ENCODE measurements at places on chromosomes 4 and X.
A peak's percentile ranks its signal among the peaks of the same experiment; 100 is the strongest.

DNA sequence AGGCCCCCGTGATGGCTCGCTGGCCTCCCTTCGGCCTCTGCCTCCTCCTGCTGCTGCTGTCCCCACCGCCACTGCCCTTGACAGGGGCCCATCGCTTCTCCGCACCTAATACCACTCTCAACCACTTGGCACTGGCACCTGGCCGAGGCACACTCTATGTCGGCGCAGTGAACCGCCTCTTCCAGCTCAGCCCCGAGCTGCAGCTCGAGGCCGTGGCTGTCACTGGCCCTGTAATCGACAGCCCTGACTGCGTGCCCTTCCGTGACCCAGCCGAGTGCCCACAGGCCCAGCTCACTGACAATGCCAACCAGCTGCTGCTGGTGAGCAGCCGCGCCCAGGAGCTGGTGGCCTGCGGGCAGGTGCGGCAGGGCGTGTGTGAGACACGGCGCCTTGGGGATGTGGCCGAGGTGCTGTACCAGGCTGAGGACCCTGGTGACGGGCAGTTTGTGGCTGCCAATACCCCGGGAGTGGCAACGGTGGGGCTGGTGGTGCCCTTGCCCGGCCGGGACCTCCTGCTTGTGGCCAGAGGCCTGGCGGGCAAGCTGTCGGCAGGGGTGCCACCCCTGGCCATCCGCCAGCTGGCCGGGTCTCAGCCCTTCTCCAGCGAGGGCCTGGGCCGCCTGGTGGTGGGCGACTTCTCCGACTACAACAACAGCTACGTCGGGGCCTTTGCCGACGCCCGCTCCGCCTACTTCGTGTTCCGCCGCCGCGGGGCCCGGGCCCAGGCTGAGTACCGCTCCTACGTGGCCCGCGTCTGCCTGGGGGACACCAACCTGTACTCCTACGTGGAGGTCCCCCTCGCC, 3.0 kb downstream of the PLXNB3 start:
- no peak for DNase-seq

DNA sequence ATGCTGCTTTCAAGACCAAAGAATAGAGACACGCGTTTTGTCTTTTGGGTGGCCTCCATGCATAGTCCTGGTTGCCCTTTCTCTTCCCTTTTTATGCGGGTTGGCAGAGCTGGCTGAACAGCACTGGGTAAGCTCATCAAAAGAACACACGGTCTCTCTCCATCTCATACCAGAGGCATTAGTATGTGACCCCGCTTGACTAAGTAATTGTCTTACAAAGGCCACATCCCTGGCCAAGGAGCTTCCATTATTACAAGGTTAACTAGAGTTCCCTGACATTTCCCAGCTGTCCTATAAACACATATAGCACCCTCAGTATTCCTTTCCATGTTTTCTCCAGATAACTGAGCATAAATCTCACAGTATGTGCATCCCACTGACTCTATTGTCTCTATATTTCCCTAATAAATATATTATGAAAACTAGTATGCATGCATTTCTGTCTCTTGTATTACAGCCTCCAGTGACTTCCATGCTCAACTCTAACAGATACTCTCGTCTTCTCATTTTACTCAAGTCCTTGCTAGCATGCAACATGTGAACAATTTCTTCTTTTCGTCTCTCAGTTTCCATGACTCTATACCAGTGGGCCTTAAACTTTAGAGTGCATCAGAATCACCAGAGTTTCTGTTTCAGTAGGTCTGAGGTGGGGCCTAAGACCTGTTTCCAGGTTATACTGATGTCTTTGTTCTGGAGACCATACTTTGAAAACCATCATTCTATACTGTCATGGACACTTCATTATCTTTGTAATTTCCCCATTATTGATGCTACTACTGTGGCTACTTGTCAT, 247.7 kb upstream of the ARSJ start:
- no peak for DNase-seq

DNA sequence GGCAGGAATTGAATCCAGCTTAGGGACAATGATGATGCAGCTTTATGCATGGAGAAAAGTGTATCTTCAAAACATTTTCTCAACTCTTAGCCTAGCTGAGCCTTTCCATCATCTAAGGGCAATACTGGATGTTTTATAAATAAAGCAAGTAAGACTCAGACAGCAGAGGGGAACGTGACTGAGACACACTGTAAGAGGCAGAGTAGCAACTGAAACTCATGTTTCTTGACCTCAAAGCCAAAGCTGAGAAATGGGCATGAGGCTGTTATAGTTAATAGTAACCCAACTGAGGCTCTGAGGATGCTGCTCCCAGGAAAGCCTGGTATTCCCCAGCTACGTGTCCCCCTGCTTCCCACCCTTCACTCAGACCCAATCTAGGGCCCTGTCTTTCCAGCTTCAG, 44.6 kb downstream of the ARHGEF9 start:
- DNase-seq, result peak; percentile 60

DNA sequence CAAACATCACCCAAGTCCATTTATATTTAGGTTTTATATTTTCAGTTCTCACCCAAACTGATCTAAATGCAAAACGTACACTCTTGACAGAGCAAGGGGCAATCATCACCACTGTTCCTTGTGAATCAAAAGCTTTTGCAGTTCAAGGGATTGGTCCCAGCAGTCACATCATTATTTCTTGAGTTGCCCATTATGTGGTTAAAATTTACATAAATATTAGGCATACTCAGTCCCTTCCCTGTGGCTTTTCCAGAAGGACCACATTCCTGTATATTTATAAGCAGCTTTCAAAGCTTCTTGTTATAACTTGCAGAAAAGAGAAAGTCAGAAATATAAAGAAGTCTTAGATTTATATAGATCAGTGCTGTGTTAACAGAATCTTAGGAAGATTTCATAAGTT, 224.4 kb downstream of the CLCN4 start:
- no peak for DNase-seq

DNA sequence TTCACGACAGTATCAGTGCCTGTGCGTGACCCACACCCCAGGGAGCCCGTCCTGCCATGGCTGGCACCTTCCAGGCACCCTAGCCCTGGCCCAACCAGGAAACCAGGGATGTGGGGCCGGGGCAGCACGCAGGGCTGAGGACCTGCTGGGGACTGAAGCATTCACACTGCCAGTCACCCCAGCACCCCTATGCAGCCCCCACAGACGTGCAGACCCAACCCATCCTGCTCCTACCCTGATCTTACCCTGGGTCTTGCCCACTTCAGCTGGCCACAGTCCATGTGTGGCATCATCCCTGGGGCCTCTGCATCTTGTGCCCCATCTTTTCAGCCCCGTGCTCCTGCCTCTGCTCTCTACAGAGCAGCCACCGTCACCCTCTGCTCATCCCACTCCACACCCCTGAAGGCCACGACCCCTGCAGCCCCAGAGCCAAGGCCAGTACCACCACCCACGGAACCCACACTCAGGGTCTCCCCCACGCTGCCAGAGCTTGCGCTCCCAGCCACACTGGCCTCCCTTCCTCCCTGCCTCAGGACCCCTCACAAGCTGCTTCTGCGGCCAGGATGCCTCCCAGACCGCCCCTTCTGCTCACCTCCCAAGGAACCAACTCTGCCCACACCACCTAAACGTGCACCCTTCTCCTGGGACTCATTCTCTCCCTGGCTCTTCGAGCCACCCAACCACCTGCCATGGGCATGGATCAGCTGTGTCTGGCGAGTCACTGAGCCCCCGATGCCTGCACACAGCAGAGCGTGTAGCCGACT, 25.6 kb downstream of the GAK start:
- DNase-seq, result no peak

Data from MM.1S (cell line).